Chondrocyte (in vitro differentiated cells): ENCODE measurements at places on chromosomes 5 and 9. TPM values are rescaled to one million over a fixed set of nuclear protein-coding genes. Genes with fewer than 3 reads are reported as not detected.

C9orf78 gene
- 37.3 to 45.7 TPM (median 37.7 TPM) in 3 replicates for total RNA-seq

IFNA2 gene
- total RNA-seq = not detected in 3 replicates

FBP1 gene
- not detected in 3 replicates for total RNA-seq

TAF1L gene
- total RNA-seq = 0.02 TPM in 1 of 3 replicates, not detected in the others

BTF3 gene
- total RNA-seq = 378 to 404 TPM (median 384 TPM) in 3 replicates

POLE3 gene
- total RNA-seq = 28.4 to 41.7 TPM (median 29.5 TPM) in 3 replicates

SH3GLB2 gene
- 57.8 to 66.4 TPM (median 62.2 TPM) in 3 replicates for total RNA-seq

DNA sequence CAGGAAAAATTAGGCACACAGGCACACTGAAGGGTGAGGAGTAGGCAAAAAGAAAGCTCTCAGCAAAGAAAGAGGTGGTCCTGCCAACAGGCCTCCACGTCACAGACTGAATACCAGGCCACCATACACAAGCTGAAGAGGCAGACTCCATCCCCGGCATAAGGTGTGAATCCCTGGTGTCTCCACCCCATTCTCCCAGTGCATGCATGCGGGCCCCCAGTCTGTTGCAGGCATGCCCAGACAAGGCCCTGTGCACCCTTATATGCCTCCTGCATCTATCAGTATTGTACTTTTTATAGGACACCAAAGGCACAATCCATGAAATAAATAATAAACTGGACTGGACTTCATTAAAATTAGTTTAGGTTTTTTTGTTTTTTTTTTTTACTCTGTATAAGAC is 73.1 kb downstream of the RGMB start:
- no peak overlapping the region for H3K4me3 ChIP-seq
- H3K27me3 ChIP-seq = no peaks in the 10 kb centered on the region
- peaks cover 1% of the 10 kb centered on the region for H3K36me3 ChIP-seq
- peaks cover 10% of the 10 kb centered on the region for H3K4me1 ChIP-seq

- no peaks in the 10 kb centered on the region for H3K27me3 ChIP-seq
- no peak for DNase-seq
- no peak overlapping the region for H3K27ac ChIP-seq
- H3K4me1 ChIP-seq = peaks cover 10% of the 10 kb centered on the region
- no peak overlapping the region for H3K4me3 ChIP-seq
These were observed 39.1 kb upstream of the PJA2 start for GRCh38 chr5:109448838-109449237.

DNA sequence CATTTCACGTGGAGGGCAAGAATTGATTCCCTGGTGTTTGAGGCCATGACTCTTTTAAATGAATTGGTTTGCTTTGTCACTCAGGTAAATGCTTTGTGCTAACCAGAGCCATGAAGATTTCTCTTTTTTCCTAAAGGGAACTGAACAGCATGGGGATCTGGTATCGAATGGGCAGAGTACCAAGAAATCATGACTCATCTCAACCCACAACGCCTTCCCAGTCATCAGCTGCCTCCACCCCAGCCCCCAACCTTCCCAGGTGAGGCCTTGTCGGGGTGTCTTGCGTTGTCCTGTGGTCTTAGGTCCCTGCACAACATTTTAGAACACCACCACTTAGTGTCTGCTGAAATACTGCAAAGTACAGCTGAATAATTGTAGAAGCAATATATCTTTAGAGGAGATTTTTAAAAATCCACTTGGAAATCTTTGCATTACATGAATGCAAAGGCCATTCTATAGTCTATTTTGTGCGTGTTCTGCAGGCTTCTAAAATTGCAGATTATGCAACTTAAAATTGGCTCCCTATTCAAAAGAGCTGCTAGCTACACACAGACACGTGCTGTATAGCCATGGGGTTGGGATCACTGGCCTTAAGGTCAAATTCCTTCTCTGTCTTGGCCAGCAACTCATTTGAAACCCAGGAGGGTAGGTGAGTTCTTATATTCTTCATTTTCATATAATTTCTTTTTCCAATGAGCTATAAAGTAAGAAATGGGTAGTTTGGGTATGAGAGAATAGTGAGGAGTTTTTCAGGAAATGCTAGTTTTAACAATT is 69.0 kb downstream of the MVB12B start:
- peaks cover 13% of the 10 kb centered on the region for H3K4me1 ChIP-seq
- peaks cover 12% of the 10 kb centered on the region for H3K36me3 ChIP-seq
- no peak for DNase-seq

GRCh38 chr5:76331126-76331525 is 72.0 kb upstream of the IQGAP2 start:
- H3K27ac ChIP-seq = no peak overlapping the region
- no peaks in the 10 kb centered on the region for H3K27me3 ChIP-seq
- no peak overlapping the region for H3K4me3 ChIP-seq
- H3K36me3 ChIP-seq = no peaks in the 10 kb centered on the region
- peaks cover 7% of the 10 kb centered on the region for H3K4me1 ChIP-seq

- H3K4me1 ChIP-seq = peaks cover 33% of the 10 kb centered on the region
- no peaks in the 10 kb centered on the region for H3K27me3 ChIP-seq
- no peak overlapping the region for H3K4me3 ChIP-seq
- H3K27ac ChIP-seq = no peak overlapping the region
- no peaks in the 10 kb centered on the region for H3K36me3 ChIP-seq
These were observed 68.3 kb downstream of the SERINC5 start for GRCh38 chr5:80187421-80188090.

GRCh38 chr5:178429156-178429468 is 161.1 kb downstream of the COL23A1 start:
- H3K4me3 ChIP-seq = no peak overlapping the region
- H3K36me3 ChIP-seq = peaks cover 3% of the 10 kb centered on the region
- no peak overlapping the region for H3K27ac ChIP-seq
- peaks cover 2% of the 10 kb centered on the region for H3K27me3 ChIP-seq
- H3K4me1 ChIP-seq = peaks cover 8% of the 10 kb centered on the region

- H3K27ac ChIP-seq = peak overlapping the region; percentile 97
- H3K4me1 ChIP-seq = peaks cover 44% of the 10 kb centered on the region
- peaks cover 16% of the 10 kb centered on the region for H3K36me3 ChIP-seq
- peak overlapping the region; percentile 95 for H3K4me3 ChIP-seq
- no peak for DNase-seq
These were observed 574 bp downstream of the SLC35A4 start for GRCh38 chr5:140565024-140565779.

GRCh38 chr5:150611026-150611425 is 29.4 kb upstream of the SYNPO start:
- no peak overlapping the region for H3K4me3 ChIP-seq
- DNase-seq = no peak
- H3K36me3 ChIP-seq = peaks cover 14% of the 10 kb centered on the region
- H3K27me3 ChIP-seq = no peaks in the 10 kb centered on the region
- H3K27ac ChIP-seq = no peak overlapping the region

- H3K4me3 ChIP-seq = peak overlapping the region; percentile 44
- peak overlapping the region; percentile 98 for H3K27ac ChIP-seq
- peaks cover 5% of the 10 kb centered on the region for H3K36me3 ChIP-seq
- DNase-seq = no peak
- H3K27me3 ChIP-seq = no peaks in the 10 kb centered on the region
These were observed 49.2 kb upstream of the STXBP1 start for GRCh38 chr9:127562841-127563401.

DNA sequence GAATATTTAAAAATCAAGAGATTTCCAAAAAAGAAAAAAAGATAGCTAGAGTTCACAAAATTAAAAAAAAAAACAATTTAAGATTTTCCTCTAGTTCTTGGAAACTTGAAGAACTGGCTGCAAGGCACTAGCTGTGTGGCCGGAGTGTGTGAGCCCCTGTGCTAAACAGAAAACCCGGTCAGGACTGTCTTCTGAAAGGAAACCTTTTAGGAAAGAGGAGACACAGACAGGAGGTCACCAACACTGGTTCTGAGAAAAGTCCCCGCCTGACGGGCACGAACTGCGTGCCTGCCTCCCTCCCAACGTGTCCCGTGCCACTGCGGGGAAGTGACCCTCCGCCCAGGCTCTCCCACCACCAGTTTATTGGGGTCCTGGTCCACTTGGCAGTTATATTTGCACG is 15.2 kb downstream of the TTF1 start:
- H3K4me1 ChIP-seq = no peaks in the 10 kb centered on the region
- no peaks in the 10 kb centered on the region for H3K27me3 ChIP-seq
- no peak for DNase-seq
- H3K4me3 ChIP-seq = no peak overlapping the region

- H3K27me3 ChIP-seq = peaks cover 4% of the 10 kb centered on the region
- no peak for DNase-seq
- H3K36me3 ChIP-seq = no peaks in the 10 kb centered on the region
- H3K27ac ChIP-seq = no peak overlapping the region
- no peak overlapping the region for H3K4me3 ChIP-seq
These were observed 7.5 kb upstream of the PLCXD3 start for GRCh38 chr5:41517909-41518308.

DNA sequence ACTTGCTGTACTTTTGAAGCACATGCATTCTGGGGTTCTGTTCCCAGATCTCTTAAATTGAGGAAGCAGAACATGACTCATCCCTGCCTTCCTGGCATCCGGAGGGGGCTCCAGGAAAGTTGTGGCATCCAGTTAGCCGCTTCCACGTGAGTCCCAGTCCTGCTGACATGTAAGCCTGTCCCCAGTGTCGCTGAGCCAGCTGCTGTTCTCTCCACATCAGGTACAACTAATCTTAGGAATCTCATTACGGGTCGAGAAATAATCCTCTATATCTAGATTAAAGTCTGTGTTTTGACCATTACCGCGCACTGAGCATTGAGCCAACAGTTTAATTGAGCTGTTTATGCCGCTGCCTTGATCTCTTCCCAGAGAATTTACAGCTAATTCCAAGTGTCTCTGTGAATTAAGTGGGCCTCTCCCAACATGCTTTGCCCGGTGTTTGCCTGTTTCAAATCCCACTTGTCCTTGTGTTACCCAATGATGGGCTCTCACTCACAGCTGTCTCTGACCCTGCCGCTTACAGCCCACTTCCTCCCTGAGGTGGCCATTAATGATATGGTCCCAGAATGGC is 10.5 kb upstream of the SHB start:
- no peak overlapping the region for H3K4me3 ChIP-seq
- peaks cover 22% of the 10 kb centered on the region for H3K4me1 ChIP-seq
- no peak overlapping the region for H3K27ac ChIP-seq
- no peaks in the 10 kb centered on the region for H3K36me3 ChIP-seq
- H3K27me3 ChIP-seq = no peaks in the 10 kb centered on the region

DNA sequence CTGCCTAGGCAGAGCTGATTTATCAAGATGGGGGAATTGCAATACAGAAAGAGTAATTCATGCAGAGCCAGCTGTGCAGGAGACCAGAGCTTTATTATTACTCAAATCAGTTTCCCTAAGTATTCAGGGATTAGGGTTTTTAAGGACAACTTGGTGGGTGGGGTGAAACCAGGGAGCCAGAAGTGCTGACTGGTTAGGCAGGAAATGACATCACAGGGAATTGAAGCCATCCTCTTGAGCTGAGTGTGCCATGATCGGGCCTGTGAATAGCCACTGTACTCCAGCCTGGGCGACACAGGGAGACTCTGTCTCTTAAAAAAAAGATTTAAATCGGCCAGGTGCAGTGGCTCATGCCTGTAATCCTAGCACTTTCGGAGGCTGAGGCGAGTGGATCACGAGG is 45.3 kb upstream of the CDK5RAP2 start:
- H3K27ac ChIP-seq = peak overlapping the region; percentile 61
- H3K4me3 ChIP-seq = no peak overlapping the region
- peaks cover 23% of the 10 kb centered on the region for H3K4me1 ChIP-seq
- no peaks in the 10 kb centered on the region for H3K27me3 ChIP-seq
- no peak for DNase-seq

DNA sequence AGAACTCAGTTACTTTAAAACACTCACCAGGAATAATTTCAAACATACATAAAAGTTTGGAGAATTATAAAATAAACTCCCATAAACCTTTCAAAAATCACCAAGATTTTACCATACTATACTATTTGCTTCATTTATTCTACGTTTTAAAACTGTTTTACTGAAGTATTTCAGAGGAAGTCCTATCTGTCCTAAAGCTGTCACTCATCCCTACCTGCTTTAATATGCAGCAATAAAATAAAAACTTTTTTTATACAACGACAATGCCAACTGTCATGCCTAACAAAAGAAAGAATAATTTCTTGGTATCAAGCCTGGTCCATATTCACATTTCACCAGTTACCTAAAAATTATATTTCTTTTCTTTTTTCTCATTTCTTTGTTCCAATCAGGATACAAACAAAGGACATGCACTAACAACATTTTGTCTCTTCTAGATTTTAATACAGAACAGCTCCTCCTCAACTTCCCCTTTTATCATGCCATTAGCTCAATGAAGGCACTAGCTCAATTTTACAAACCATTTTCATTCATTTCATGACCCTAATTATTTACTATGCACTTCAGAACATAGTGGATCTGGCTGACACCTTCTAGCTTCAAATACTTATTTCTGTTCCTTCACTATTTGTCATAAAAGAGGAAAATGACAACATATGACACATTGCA is 135.2 kb downstream of the GNAQ start:
- no peak overlapping the region for H3K4me3 ChIP-seq
- H3K4me1 ChIP-seq = peaks cover 43% of the 10 kb centered on the region
- H3K27me3 ChIP-seq = no peaks in the 10 kb centered on the region
- no peak overlapping the region for H3K27ac ChIP-seq
- peaks cover 2% of the 10 kb centered on the region for H3K36me3 ChIP-seq

DNA sequence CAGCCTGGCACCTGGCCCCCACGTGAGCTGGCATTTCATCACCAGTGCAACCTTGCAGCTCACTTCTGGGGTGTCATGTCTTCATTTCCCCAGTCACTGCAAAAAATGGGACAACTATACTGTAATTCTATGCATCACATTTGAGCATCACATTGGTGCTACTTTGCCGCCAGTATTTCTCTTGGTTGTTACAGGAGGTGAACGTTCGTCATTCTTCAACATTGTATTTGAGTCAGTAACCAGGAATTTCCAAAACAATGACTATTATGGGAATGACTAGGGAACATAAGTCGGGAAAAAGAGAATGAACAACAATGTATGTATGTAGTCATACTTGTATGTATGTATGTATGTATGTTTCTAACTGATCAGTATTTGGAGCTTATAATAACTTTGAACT is 1278.0 kb downstream of the EFNA5 start:
- H3K4me3 ChIP-seq = no peak overlapping the region
- no peak overlapping the region for H3K27ac ChIP-seq
- DNase-seq = no peak
- H3K36me3 ChIP-seq = no peaks in the 10 kb centered on the region
- no peaks in the 10 kb centered on the region for H3K27me3 ChIP-seq

- peak overlapping the region; percentile 65 for H3K4me3 ChIP-seq
- peak overlapping the region; percentile 22 for H3K27ac ChIP-seq
- no peak for DNase-seq
- peaks cover 50% of the 10 kb centered on the region for H3K4me1 ChIP-seq
These were observed 921 bp downstream of the KCNIP1 start for GRCh38 chr5:170504616-170505266.

GRCh38 chr5:96706433-96707111 is 44.4 kb downstream of the CAST start:
- no peaks in the 10 kb centered on the region for H3K27me3 ChIP-seq
- no peaks in the 10 kb centered on the region for H3K36me3 ChIP-seq
- no peak for DNase-seq
- no peak overlapping the region for H3K4me3 ChIP-seq
- peaks cover 30% of the 10 kb centered on the region for H3K4me1 ChIP-seq
- H3K27ac ChIP-seq = no peak overlapping the region

DNA sequence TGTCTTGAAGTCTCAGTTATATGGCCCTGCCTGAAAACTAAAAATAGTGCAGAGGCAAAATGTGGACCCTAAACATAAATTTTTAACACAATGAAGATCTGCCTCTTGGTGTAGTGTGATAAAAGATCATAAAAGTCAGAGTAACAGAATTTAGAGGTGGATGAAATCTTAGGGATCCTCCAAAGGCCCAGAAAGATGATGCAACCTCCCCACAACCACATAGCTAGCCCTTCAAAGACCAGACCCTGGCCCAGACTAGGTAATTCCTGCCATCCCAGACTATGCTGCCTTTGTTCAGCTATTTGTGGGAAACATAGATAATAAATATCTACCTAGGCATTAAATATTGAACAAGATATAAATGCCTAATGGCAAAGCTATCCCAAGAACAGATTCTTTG is 15.3 kb downstream of the KLF9 start:
- DNase-seq = no peak
- H3K4me1 ChIP-seq = peaks cover 63% of the 10 kb centered on the region
- H3K27me3 ChIP-seq = no peaks in the 10 kb centered on the region
- H3K4me3 ChIP-seq = no peak overlapping the region
